ENCODE measurements at places on chromosomes 6 and 20.

- H3K36me3 ChIP-seq, result peaks cover 7% of the 10 kb centered on the region
- no peak overlapping the region for H3K27ac ChIP-seq
- no peaks in the 10 kb centered on the region for H3K4me1 ChIP-seq
- H3K27me3 ChIP-seq, result no peaks in the 10 kb centered on the region
- no peak overlapping the region for H3K4me3 ChIP-seq
Measured at GRCh38 chr20:47351643-47352331, 4.7 kb downstream of the ZMYND8 start.

DNA sequence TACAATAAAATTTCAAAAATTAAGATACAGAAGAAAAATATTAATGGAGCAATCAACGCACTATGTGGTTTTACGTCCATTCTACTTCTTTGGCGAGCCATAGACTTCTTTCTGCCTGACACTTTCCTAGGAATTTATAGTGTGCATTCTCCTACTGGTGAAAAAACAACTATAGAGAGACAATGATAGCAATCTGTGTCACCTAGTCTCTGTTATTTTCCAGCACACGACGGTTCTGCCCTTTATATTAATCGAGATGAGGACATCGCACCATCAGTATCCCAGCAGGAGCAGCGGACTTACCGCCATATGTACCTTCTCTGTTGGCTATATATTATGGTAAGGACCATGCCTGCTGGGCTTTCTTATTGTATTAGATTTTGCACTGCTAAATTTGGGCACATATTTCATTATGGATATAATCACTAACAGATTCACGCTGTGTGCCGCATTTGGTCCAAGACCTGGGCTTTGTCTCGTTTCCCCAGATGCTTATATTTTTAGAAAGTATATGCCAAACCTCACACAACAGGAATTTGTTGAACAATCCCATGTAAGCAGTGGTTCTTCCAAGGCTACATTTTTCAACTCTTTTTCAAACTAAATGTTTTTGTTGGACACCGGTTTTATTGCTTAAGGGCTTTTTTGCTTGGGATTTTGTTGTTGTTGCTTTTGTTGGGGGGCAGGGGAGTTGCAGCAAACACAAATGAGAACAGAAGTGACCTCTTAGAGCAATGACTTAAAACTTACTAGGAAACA, 166.4 kb downstream of the ADAT2 start:
- no peak overlapping the region for H3K27ac ChIP-seq
- H3K4me3 ChIP-seq, result no peak overlapping the region
- peak; percentile 23 for DNase-seq
- peaks cover 6% of the 10 kb centered on the region for H3K36me3 ChIP-seq
- no peaks in the 10 kb centered on the region for H3K27me3 ChIP-seq

- peaks cover 6% of the 10 kb centered on the region for H3K36me3 ChIP-seq
- DNase-seq, result no peak
- H3K27me3 ChIP-seq, result peaks cover 2% of the 10 kb centered on the region
- no peaks in the 10 kb centered on the region for H3K4me1 ChIP-seq
- H3K4me3 ChIP-seq, result no peak overlapping the region
Measured at GRCh38 chr6:169518451-169518850, 183.4 kb downstream of the WDR27 start.

DNA sequence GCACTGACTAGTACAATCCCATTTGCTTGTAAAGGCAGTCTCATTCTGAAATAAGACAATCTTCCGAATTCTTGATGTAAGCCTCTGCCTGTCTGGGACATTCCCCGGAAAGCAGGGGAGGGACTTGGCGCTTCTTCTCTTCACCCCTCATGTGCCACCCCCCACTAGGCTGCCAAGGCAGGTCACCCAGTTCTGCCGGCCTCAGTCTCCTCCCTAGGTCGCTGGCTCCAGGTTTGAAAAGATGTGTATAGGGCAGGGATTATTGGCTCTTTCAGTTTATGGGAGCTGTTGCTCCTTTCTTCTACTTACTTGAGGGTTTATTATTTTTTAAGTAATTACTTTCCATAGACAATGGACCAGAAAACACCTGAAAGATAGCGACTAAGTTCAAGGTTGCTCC, 158.1 kb upstream of the RPS6KA2 start:
- DNase-seq, result no peak
- H3K27me3 ChIP-seq, result no peaks in the 10 kb centered on the region
- no peak overlapping the region for H3K4me3 ChIP-seq
- H3K36me3 ChIP-seq, result no peaks in the 10 kb centered on the region

DNA sequence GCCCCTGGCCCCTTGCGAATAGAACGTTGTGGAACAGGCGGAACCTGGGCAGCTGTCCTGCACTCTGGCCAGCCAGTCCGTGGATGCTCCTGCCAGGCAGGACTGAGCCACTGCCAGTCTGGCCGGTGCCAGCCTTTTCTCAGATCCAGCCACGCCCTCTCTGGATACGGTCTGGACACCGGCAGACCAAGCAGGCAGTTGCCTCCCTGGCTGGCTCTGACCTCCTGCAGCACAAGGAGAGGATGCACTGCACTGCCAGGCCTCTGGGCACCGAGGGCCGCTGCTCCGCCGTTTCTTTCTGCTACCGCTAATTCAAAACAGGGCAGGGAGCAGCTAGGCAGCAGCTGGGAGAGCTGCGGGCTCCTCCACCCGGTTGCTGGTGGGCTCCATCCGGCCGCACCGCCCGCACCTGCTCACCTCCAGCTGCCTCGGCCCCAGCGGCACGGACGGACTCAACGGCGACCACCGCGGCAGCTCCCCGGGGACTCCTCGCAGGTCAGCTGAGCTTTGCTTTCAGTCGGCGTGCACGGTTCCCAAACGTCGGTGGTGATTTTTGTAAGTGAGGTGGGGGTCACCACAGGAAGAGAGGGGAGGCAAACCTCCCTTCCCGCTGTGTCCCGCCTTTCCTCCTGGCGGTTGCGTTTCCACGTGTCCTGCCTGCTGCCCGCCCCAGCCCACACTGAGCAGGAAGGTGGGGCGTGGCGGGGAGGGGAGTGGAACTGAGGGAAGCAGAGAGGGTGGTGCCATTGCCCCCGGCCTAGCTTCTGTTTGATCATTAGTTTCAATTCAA, 30.3 kb upstream of the AFDN start:
- H3K4me3 ChIP-seq, result no peak overlapping the region
- H3K4me1 ChIP-seq, result no peaks in the 10 kb centered on the region
- H3K27me3 ChIP-seq, result peaks cover 10% of the 10 kb centered on the region

DNA sequence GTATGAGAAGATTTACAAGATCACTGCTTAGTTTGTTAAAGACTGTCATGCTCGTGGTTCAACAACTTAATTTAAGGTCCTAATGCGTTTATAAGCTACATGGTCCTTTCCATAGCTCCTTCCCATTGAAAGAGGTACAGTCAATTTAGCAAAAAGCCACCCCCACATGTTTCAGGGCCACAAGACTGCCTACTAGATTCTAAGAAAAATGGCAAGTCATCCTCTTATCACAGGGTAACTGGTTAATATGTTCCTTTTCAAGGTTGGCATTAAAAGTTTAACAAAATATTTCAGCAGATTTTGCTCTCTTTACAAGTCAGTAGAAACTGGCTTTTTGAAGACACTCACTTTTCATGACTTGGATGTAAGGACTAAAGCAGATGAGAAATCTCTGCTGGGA, 15.7 kb downstream of the GSTA3 start:
- H3K27ac ChIP-seq, result no peak overlapping the region
- peaks cover 5% of the 10 kb centered on the region for H3K36me3 ChIP-seq
- peaks cover 7% of the 10 kb centered on the region for H3K27me3 ChIP-seq
- peaks cover 6% of the 10 kb centered on the region for H3K4me1 ChIP-seq
- no peak for DNase-seq

GRCh38 chr6:4074478-4075235, 4.3 kb downstream of the FAM217A start:
- H3K4me3 ChIP-seq, result no peak overlapping the region
- no peaks in the 10 kb centered on the region for H3K4me1 ChIP-seq
- H3K36me3 ChIP-seq, result no peaks in the 10 kb centered on the region
- no peaks in the 10 kb centered on the region for H3K27me3 ChIP-seq
- H3K27ac ChIP-seq, result no peak overlapping the region

GRCh38 chr6:149181304-149181703, 136.2 kb upstream of the TAB2 start:
- peaks cover 5% of the 10 kb centered on the region for H3K36me3 ChIP-seq
- H3K4me1 ChIP-seq, result no peaks in the 10 kb centered on the region
- no peak overlapping the region for H3K4me3 ChIP-seq
- no peak overlapping the region for H3K27ac ChIP-seq
- no peak for DNase-seq

DNA sequence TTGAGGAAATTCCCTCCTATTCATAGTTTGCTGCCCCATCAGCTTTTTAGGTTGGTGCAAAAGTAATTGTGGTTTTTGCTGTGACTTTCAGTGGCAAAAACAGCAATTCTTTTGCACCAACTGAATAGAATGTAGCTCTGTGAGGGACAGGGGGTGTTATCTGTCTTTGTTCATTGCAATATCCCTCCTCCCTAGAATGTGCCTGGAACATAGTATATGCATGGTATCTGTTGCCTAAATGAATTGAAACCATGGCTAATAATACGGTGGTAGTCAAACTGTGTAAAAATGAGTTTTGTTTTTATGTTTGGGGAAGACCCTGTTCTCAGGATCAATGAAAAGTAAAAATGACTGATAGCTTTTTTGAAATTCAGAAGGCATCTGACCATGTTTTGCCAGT, 45.1 kb downstream of the SCAND1 start:
- peaks cover 26% of the 10 kb centered on the region for H3K36me3 ChIP-seq
- H3K4me3 ChIP-seq, result no peak overlapping the region
- H3K27ac ChIP-seq, result no peak overlapping the region
- H3K4me1 ChIP-seq, result no peaks in the 10 kb centered on the region
- H3K27me3 ChIP-seq, result no peaks in the 10 kb centered on the region

DNA sequence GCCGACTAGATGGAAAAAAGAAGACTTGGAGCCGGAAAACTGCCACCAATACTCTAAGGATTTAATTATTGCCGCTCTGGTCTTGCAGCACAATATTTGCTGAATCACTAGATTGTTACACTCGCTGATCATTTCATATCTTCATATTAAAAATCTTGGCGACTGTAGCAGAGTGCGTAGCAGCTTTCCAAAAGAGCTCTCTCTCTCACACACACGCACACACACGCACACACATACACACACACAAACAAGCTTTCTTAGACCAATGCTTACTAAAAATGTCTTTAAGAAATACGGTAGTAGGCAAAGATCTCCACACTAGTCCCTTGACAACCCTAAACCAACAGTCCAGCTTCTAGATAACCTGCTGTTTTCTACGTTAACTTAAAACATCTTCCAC, 7.7 kb downstream of the GRIK2 start:
- H3K4me3 ChIP-seq, result no peak overlapping the region
- H3K36me3 ChIP-seq, result peaks cover 52% of the 10 kb centered on the region
- H3K27me3 ChIP-seq, result 0 out of 2 replicates have a peak, but pooled peaks cover 1% of the 10 kb centered on the region
- no peak for DNase-seq

- no peaks in the 10 kb centered on the region for H3K36me3 ChIP-seq
- H3K27me3 ChIP-seq, result peaks cover 1% of the 10 kb centered on the region
- no peak overlapping the region for H3K27ac ChIP-seq
- DNase-seq, result no peak
Measured at GRCh38 chr20:9969626-9970025, 65.2 kb upstream of the ANKEF1 start.

DNA sequence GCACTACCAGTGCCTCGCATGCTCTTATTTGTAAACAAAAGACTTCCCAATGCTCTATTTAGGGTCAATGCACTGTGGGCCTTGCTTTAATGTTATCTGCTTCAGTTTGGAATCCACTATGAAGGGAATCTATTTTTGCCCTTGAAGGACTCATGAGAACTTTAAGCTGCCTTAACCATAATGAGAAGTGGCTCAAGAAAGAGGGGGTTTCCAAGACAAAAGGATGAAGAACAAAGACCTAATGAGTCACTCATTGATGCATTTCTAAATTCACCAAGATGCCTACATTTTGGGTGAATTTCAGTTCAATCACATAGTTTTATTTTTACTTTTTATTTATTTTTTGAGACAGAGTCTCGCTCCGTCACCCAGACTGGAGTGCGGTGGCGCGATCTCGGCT, 228.2 kb downstream of the LY86 start:
- no peak for DNase-seq
- H3K36me3 ChIP-seq, result no peaks in the 10 kb centered on the region
- no peaks in the 10 kb centered on the region for H3K4me1 ChIP-seq
- no peak overlapping the region for H3K27ac ChIP-seq
- peaks cover 3% of the 10 kb centered on the region for H3K27me3 ChIP-seq
- no peak overlapping the region for H3K4me3 ChIP-seq

GRCh38 chr6:21037453-21037852, 503.2 kb downstream of the CDKAL1 start:
- no peaks in the 10 kb centered on the region for H3K36me3 ChIP-seq
- H3K4me1 ChIP-seq, result peaks cover 17% of the 10 kb centered on the region
- DNase-seq, result no peak
- no peak overlapping the region for H3K27ac ChIP-seq
- H3K27me3 ChIP-seq, result no peaks in the 10 kb centered on the region

DNA sequence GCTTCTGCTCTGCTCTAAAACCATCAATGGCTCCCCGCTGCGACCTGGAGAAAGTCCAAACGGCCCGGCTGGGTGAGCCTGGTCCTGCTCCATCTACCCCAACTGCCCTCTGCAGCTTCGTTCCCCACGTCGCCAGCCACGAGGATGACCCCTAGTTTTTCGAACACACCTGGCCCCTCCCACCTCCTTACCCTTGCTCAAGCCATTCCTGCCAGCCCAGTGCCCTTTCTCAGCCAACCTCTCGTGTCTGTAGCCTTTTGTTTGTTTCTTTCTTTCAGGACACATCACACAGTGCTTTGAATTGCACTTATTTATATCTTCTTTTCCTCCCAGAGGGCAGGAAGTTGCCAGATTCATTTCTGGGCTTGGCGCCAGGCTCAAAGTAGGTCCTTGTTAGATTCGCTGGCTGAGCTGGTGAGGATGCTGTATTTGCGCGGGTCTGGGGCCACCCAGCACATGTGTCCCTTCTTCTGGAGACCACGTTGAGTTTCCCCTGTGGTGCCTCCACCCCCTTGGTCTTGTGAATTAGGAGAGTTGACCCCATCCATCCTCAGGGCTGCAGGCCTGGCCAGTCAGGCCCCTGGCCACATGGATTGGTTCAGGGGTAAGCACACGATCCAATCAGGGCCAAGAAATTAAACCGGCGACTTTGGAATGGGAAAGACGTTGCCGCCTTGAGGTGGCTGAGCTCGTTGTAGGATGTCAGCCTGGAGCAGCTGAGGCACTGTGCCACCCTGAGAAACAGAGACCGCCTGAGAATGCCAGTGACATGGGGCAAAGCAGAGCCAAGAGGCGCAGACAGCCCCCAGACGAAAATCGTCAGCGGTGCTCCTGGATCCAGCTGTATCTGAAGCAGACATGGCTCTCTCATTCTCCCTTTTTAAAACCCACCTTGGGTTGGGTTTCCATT, 156.0 kb downstream of the CEBPB start:
- peak; percentile 73 for DNase-seq
- no peaks in the 10 kb centered on the region for H3K36me3 ChIP-seq
- H3K4me1 ChIP-seq, result peaks cover 24% of the 10 kb centered on the region
- peak overlapping the region; percentile 74 for H3K27ac ChIP-seq
- H3K4me3 ChIP-seq, result peak overlapping the region; percentile 4

Data from HFFc6 (cell line).